Putamen (tissue), 1 donor: ENCODE measurements at places on chromosomes 7 and 10.

GRCh38 chr7:20193242-20193777 is 23.9 kb downstream of the MACC1 start:
- DNase-seq = no peak

DNA sequence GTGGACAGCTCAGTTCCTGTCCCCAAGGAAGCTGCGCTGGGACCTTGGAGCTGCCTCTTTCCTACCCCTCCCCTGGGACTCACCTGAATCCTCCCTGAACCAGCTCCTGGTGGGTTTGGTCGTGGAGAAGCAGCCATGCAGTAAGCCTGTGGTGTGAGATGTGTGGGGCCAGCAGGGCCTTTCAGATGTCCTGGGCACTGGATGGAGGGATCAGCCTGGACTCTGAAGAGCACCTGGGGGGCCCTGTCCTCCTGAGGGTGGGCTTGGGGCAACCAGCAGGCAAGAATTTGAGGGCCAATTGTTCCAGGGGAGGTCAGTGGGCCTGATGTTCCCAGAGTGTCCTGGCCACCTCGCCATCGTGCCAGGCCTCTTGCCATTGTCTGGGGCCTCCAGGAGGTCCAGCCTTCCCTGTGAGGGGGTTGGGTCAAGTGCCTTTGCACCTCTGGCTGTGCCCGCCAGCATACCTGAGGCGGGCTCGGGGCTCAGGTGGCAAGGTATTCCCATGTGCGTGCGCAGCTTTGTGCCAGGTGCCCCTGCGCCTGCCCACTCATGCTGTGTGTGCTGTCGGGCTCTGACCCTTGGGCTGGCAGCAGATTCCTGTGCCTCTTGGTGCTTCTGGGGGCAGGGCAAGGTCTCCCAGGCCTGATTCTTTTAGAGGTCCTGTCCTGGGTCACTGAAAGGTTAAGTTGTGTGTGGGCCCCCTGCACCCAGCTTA is 7.3 kb downstream of the TRIM8 start:
- DNase-seq = no peak

DNA sequence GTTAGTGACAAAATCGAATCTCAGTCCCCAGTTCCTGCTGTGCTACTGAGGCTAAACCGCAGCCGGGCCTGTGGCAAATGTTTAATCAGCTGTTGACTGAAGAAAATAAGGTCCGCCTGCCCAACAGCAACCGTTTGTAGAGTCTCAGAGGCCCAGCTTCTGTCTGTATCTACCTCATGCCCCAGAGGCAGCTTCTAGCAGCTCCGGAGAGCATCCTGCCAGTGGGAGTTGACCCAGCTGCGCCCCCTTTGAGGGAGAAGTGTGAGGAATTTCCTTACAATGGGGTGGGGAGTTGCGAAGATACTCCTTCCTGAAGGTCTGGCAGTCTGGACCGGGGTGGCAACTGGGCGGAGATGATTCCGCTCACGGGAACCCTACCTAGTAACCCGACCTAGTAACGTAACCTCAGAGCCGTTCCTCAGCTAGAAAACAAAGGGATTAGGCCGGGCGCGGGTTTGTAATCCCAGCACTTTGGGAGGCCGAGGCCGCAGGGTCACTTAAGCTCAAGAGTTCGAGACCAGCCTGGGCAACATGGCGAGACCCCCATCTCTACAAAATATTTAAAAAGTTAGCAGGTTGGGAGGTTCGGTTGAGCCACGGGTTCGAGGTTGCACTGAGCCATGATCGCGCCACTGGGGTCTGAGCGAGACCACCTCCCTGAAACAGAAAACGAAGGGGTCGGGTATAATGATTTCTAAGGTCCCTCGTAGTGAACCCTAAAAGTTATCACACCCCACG is 846 bp upstream of the ZNF775 start:
- no peak for DNase-seq

DNA sequence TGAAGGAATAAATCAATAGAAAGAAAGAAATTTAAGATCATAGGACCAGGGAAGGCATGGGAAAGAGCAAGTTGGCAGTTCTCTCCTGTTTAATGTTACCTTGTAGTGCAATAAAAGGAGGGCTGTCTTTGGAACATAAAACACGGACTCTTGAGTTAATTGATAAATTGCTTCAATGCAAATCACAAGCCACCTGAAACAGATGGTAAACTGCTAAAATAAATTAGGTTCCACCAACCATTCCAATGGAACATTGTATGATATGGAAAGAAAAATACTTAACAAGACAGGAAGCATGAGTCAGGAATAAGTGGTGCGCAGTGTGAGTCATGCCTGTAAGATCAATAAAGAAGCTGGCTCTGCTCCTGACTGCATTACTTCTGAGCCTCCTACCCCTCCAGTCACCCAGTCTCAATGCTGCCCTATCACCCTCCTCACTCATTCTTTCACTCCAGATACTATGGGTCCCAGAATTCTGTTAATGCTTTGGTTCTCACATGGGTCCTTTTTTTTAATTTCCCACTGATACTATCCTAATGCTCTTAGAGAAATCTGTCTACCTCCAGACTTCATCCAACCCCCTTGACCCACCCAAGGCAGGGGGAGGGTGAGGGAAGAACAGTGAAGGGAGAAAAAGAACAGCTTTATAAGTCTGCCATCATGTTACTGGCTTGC is 78.9 kb downstream of the LRRC17 start:
- peak; percentile 47 for DNase-seq

DNA sequence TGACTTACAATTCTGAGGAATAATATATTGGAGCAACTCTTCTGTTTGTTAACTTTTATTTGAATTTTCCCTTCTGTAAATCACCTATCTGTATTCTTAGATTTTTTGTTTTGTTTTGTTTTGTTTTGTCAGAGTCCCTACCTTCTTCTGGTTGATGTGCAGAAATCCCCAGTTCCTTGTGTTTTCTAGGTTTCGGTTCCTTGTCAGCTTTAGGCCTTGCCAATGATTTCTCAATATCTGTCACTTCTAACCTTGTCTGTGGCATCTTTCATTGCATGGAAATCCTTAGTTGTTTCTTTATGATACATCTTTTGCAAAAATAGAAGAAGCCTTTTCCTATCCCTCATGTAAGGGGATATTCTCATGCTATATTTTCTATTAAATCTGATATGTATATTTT is 21.7 kb upstream of the ST8SIA6 start:
- no peak for DNase-seq

DNA sequence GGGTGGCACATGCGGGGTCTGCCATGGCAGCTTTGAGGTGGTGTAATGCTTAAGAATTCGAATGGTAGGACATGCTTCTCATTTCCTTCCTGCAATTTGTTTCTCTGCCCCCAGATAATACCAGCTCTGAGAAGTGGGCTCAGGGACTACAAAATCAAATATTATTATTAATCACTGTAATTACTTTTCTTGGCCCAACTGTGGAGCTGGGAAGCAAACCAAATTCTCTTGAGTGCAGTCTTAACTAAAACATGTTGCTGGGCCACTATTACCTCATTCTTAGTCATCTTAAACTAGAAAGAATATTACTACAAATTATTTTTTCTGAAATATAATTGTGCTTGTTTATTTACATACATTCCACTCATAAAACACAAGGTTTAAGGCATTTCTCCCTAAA is 566.7 kb upstream of the NRP1 start:
- DNase-seq = no peak

DNA sequence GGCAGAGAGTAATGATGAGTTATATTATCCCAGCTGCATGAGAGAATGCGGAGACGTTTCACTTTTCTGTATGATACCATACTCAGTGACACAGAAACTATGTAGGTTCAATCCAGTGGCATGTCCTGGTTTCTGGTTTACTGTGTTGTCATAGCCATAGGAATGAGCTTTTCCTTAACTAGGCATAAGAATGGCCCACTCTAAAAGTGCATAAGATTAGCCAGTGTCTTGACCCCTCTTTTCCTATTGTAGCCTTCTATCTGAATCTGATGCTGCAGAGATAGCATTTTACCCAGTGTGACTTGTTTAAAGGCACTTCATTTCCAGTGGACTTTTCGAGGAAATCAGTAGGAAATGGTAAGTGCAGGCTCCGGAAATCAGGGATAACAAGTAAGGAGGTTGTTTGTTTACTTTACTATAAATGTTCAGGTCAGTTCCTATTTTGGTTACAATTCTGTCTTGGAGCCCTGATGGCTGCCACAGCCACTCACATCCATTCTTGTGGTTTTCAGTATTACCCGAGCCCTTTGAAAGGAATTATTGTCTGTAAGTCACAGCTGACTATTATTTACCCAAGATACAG is 70.5 kb downstream of the SEMA3A start:
- DNase-seq = peak; percentile 34

GRCh38 chr7:741850-742249 is 14.8 kb upstream of the PRKAR1B start:
- DNase-seq = no peak

- no peak for DNase-seq
Measured at GRCh38 chr10:128052696-128053095, 73.5 kb downstream of the MKI67 start.

DNA sequence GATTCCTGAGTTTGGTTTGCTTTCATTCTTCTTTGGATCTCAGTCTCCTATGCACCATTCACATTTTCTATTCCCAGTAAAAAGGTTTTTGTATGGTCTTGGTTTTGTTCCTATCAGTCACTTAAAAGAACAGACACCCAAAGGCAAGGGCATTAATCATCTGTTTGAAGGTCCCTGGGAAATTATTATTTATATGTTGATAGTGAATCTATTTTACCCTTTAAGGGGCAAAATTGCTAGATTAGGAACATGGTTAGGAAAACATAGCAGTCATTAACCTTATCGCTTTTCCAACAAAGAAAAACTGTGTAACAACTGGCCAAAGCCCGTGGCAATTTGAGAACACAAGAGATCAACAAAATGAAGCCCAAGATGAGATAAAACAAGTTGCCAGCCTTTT is 1146.6 kb upstream of the C7orf33 start:
- DNase-seq = no peak

GRCh38 chr10:36254199-36254598 is 612.1 kb upstream of the FZD8 start:
- DNase-seq = no peak

- no peak for DNase-seq
Measured at GRCh38 chr10:10919976-10920375, 97.7 kb upstream of the CELF2 start.

DNA sequence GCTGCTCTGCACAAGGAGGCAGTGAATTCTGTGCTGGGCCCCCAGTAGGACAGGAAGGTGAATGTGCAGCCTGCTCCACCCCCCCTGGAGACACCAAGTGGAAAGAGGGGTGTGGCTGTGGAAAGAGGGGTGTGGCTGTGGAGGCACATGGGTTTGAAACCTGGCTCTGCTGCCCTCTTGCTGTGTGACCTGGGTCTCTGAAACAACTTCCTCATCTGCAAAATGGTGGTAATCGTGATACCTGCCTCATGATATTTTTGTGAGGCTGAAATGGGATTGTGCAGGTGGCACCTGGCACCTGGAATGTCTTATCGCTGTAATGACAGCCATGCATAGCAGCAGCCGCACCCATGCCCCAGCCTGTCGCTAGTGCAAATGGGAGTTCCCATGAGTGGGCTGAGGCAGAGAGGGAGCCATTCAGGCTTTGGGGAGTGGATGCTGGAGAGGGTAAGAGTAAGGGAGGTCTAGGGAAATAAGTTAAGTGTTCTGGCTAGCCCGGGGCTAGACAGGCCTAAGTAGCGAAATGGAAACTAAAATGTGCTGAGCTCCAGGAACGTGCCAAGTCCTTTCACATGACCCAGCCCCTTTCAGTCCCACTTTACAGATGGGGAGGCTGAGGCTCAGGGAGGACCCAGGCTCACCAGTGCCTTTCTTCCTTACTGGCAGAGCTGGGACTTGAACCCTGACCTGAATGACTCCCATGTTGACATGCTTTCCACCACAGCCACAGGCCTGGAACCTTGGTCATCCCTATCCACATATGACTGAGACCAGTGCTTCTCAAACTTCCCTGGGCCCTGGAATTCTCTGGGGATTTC is 35.0 kb downstream of the C10orf105 start:
- no peak for DNase-seq
